Stimulated activated CD4-positive, alpha-beta T cell treated with anti-CD3 and anti-CD28 coated beads, Interleukin-1b, Interleukin-23, amount 100 ng/mL, for 1 hour (primary cell): ENCODE measurements at places on chromosomes 6 and 20.

GRCh38 chr6:170146640-170147039, 144.2 kb downstream of the DLL1 start:
- DNase-seq, result no peak

- DNase-seq, result no peak
Measured at GRCh38 chr6:121890307-121890910, 455.0 kb downstream of the GJA1 start.

DNA sequence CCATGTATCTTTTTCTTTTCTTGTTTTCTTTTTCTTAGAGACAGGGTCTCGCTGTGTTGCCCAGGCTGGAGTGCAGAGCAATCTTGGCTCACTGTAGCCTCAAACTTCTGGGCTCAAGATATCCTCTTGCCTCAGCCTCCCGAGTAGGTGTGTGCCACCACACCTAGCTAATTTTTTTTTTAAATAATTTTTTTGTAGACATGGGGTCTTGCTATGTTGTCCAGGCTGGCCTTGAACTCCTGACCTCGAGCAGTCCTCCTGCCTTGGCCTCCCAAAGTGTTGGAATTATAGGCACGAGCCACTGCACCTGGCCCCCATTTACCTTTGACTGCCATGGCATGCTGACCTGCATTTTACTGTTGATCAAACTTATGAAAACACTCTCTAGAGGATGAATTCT, 198.6 kb downstream of the SOX4 start:
- no peak for DNase-seq

GRCh38 chr20:4406627-4407026, 315.1 kb upstream of the PRND start:
- no peak for DNase-seq

GRCh38 chr6:32194825-32195651, 2.6 kb upstream of the GPSM3 start:
- no peak for DNase-seq

- DNase-seq, result no peak
Measured at GRCh38 chr20:61786230-61786629, 279.5 kb downstream of the TAF4 start.

- no peak for DNase-seq
Measured at GRCh38 chr20:3767110-3767426, 485 bp downstream of the ADISSP start.

- no peak for DNase-seq
Measured at GRCh38 chr6:1611572-1612298, 2.0 kb downstream of the FOXC1 start.

GRCh38 chr6:14713008-14713960, 532.6 kb upstream of the JARID2 start:
- no peak for DNase-seq

DNA sequence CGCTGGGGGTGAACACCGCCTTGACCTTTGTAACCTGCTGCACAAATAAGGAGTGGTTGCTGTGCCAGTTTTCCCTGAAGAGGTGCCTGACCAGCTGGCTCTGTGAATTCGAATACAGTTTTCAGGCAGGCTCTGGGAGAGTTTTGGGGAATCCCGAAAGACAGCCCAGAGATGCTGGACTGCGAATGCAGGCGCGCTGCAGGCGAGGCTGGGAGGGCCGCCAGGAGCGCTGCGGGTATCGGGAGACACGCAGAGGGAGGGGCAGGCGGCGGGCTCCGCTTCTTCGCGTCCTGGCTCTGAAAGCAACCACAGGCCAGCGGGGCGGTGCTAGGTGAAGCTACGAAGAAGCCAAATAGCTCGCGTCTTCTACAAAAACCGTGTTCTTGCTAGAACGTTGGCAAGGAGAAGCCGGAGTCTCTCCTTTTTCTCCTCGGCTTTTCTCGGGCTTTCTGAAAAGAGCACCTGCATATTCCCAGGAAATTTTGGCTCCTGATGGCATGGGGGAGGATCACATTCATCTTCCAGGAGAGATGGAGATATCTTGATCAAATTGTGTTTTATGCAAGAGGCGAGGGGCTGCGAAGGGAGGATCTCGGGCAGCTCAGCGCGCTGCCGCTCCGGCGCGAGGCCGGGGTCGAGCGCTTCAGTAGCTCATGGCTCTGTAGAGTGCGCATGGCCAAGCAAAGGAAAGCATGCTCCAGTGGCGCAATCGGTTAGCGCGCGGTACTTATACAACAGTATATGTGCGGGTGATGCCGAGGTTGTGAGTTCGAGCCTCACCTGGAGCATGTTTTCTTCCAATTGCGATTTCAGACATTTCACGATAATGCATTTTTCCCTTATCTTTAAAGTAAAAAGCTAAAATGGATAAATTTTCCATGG, 158.1 kb upstream of the ZNF184 start:
- DNase-seq, result peak; percentile 5

GRCh38 chr6:112018619-112019416, 35.1 kb upstream of the CCN6 start:
- no peak for DNase-seq

GRCh38 chr6:146211646-146212045, 182.8 kb downstream of the GRM1 start:
- no peak for DNase-seq

- DNase-seq, result no peak
Measured at GRCh38 chr6:148441454-148441911, 98.8 kb downstream of the SASH1 start.

DNA sequence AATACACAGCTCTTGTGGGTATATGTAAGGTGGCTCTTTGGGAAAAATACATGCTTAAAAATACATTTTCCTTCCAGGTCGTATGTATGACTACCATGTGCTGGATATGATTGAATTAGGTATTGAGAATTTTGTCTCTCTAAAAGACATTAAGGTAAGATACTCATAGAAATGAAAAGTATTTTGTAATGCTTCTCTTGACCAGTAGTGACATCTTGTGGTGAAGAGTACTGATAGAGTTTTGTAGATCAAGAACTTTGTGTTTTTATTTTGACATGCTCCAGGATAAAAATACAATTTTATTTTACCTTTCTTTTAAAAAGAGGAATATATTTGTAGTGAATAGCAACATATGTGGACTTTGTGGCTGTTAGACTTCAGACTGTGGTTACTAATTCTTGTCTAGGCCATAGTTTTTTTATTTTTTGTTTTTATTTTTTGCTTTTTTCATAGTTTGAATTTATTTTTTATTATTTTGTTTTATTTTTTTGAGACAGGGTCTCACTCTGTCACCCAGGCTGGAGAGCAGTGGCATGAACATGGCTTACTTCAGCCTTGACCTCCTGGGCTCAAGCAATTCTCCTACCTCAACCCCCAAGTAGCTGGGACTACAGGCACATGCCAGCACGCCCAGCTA, 17.9 kb downstream of the RPF2 start:
- no peak for DNase-seq

DNA sequence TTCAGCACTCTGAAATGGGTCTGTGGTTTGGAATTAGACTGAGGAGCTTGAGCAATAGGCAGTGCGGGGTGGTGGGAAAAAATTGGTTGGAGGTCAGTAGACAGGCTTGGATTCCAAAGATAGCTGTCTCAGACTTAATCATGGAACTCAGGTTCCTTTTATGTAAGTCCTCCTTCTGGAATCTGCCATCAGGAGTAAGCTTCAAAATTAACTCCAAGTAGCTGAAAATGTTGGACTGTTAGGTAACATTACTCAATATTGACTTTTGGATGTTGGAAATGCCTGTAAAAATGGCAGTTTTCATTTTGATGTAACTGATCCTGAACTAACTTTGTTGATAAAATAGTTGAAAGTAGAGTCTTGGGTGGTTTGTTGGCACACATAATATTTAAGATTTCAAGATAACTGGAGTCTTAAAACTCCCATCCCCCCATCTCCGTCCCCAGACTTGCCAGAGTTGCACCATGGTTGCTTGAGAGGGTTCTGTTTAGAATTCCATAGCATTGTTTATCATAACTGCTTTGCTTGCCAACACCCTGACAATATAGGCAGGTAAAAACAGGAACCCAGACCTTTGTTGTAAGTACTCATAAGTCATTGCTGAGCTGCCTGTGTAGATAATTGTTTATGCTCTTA, 83.0 kb downstream of the PHF20 start:
- no peak for DNase-seq

GRCh38 chr6:97460394-97461080, 177.5 kb upstream of the MMS22L start:
- DNase-seq, result no peak

DNA sequence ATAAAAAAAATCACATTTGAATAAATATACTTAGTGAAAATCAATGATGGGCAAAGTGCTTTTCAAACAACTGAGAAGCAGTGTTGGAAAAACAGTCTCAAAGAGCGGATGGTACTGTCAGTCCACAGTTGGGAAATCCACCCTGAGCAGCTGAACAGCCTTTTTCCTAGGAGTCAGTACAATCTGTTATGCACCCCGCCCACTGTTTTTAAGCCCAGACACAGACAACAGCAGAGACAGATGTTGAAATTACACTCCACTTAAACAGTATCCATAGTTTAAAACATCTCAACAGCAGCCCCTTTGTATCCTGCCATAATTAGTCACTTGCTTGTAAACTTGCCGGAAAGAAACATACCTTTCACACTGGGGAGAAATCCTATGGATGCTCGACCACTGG, 372 bp downstream of the KIAA0408 start:
- no peak for DNase-seq

GRCh38 chr6:111061508-111061907, 25.8 kb upstream of the SLC16A10 start:
- DNase-seq, result no peak

DNA sequence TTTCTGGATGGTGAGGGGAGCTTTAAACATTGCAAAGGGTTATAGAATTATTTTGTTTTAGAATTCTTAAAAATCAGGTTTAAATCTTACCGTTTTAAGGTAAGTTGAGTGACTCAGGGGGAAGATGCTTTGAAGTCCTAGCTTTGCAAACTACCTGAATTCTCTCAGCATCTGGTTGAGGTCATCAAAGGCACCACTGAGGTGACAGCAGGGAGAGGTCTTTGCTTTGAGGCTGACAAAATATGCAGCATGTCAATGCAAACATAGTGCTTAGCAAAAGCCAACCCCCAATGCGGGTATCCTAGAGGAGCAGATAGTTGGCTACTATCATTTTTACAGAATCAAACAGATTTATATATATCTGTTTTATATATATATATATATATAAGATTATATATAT, 219.5 kb downstream of the SLC24A3 start:
- no peak for DNase-seq

GRCh38 chr6:45637056-45637455, 259.3 kb upstream of the SUPT3H start:
- DNase-seq, result no peak

- no peak for DNase-seq
Measured at GRCh38 chr6:22302838-22303237, 6.0 kb upstream of the PRL start.

DNA sequence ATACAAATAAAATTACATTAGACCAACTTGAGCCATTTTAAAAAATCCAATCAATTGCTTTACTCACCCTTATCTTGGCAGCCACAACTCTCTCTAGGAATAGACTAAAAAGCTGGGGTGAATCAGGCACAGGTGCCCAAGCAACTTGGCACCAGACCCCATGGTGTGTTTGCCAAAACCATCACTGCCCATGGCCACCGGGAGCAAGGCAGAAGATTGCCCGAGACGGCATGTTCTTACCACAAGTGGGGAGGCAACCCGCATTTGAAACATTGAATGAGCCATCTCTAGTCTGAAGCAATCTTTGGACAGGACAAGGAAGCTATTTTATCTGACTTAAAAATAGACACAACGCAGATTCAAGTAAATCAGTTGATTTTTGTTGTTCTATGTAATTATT, 69.0 kb downstream of the SMLR1 start:
- no peak for DNase-seq

DNA sequence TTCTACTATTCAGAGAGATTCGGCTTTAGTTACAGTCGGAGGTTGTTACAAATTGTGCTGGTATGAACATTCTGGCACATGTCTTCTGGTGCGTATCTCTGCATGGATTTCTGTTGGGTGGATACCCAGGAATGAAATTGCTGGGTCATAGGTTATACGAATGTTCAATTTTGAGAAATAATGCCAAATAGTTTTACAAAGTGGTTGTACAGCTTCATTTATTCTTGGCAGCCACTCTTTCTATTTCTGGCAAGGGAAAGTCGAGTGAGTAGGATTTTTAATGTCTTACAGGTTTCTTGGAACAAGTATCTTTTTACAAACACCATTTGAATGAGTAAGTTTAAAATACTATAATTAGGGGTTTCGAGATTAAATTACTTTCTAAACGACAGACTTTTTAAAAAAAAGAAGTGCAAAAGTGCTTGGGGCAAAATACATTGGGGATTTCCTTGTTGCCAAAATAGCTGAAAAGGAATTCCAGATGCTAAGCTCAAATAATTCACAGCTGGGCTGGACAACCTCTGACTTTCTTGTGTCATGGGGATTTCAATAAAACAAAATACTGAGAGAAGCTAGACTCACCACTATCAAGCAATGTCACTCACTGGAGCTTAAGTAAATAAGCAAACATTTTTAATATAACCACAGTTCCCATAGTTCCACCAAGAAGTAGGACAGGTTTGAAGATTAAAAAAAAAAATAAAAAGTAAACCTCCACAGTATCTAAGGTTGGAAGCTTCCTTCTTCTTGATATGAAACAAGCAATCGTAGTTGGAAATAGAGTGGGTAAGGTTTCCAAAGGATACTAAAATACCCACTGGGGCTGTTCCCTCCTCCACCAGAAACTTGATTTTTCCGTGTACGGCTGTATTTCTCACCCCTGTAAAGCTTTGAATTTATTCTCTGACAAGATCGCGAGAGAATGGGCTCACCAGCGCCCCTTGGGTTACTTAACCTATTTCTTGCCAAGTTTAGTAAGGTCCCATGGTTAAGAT, 21.6 kb upstream of the GFOD1 start:
- no peak for DNase-seq

DNA sequence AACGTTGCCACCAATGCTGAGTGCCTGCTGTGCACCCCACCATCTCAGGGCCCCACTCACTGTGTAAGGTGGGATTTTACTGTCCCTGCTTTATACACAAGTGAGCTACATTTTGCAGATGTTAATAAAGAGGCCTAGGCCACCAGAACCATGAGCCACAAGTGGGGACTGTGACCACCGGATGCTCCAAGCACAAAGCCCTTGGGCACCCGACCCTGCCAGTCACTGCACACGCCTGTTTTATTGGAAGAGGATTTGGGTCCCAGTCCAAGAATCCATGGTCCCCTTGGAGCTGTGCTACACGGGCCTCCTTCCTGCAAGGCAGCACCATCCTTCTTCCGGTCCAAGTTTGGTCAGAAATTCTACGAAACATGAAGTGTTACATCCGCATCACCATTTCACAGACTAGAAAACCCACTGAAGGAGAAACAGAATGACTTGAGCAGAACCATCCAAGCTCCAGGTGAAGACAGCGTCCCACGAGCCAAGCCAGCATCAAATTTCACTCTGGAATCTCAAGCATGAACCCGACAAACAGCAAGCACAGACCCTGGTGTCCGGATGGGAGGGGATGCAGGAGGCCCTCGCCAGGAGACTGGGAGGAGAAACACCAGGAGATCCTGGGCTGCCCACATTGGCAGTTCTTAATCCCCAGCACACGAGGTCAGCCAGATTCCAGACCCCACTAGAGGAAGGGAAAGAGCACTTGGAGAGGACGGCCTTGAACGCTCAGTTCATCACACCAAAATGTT, 226.9 kb downstream of the DLL1 start:
- no peak for DNase-seq

DNA sequence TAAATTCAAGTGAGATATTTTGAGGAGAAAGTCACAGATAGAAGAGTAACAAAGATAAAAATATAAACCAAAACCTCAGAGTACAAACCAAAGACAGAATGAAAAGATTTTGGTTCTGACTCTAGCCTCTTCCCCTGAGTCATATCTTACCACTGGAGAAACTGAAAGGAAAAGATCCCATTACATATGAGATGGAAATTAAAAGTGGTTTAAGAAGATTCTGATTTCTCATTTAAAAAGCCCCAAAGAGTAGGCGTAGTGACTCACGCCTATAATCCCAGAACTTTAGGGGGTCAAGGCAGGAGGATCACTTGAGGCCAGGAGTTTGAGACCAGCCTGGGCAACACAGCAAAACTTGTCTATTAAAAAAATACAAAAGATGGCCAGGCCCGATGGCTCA, 30.6 kb downstream of the SPINT4 start:
- no peak for DNase-seq
